ENCODE measurements at places on chromosomes 2 and 18.

DNA sequence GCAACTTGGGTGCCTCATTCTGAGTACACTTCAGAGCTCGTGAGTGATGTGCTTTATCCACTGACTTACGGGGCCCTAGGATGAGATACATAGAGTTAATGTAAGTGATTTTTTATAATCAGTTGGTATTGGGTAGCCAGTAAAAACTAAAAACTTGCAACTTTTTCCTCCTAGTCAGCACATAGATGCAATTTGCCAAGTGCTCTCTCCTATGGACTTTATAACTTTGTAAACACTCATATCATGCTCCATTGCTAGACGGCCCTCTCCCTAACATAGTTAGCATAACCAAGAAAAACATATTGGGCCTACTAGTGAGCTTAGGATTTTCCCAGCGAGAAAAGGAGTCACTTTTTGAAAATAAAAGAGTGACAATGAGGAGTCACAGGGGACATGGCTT, 60.4 kb downstream of the PLB1 start:
- H3K27me3 ChIP-seq, result no peaks in the 10 kb centered on the region
- no peaks in the 10 kb centered on the region for H3K4me1 ChIP-seq
- no peak overlapping the region for H3K27ac ChIP-seq
- H3K36me3 ChIP-seq, result no peaks in the 10 kb centered on the region
- H3K4me3 ChIP-seq, result no peak overlapping the region
- DNase-seq, result no peak

- DNase-seq, result no peak
- no peak overlapping the region for H3K27ac ChIP-seq
- H3K27me3 ChIP-seq, result no peaks in the 10 kb centered on the region
- H3K4me1 ChIP-seq, result no peaks in the 10 kb centered on the region
Observed at GRCh38 chr18:22200611-22201225, 31.3 kb downstream of the GATA6 start.

GRCh38 chr2:204545861-204546735, 823 bp downstream of the PARD3B start:
- no peak for DNase-seq
- H3K27ac ChIP-seq, result peak overlapping the region; percentile 95
- peaks cover 45% of the 10 kb centered on the region for H3K4me1 ChIP-seq
- no peaks in the 10 kb centered on the region for H3K27me3 ChIP-seq
- no peaks in the 10 kb centered on the region for H3K36me3 ChIP-seq

- no peaks in the 10 kb centered on the region for H3K36me3 ChIP-seq
- no peaks in the 10 kb centered on the region for H3K27me3 ChIP-seq
- H3K27ac ChIP-seq, result no peak overlapping the region
- no peak for DNase-seq
Observed at GRCh38 chr2:121019756-121020155, 265.2 kb downstream of the TFCP2L1 start.

DNA sequence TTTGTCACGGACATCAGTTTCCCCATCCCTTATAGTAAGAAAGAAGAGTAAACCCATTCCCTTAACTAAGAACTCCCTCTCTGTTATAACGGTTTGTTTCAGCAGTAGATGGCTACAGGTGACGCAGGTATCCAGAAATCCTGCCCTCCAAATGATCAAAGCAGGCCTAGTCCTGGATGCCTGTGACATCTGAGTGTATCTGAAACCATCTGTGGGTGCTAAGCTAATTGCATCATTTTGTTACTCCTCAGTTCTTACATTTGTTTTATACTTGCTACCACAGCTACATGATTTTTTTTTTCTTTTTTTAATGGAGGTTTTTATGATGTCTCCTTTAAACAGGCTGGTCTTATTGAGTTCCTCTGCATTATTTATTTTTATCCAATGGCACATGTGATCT, 55.1 kb downstream of the AAK1 start:
- no peak overlapping the region for H3K4me3 ChIP-seq
- no peak for DNase-seq
- H3K4me1 ChIP-seq, result no peaks in the 10 kb centered on the region

DNA sequence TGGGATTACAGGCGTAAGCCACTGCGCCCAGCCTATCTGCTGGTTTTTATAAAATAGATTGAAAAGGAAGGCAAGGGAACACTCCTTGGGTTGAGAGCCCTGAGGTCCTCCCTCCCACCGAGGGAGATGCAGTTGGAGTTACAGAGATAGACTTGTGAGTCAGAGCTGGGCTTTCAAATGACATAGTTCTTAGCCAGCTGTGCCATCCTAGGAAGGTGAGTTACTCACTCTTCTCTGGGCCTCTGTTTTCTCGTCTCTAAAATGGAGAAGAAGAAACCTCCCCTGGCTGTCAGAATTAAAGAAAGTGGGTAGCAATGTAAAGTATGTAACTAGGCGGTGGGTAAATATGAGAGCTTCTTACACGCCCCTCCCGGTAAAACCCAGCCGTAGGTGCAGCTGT, 2.4 kb downstream of the LRRFIP1 start:
- DNase-seq, result no peak
- H3K27ac ChIP-seq, result no peak overlapping the region
- no peaks in the 10 kb centered on the region for H3K27me3 ChIP-seq
- H3K4me3 ChIP-seq, result no peak overlapping the region
- peaks cover 5% of the 10 kb centered on the region for H3K36me3 ChIP-seq
- peaks cover 51% of the 10 kb centered on the region for H3K4me1 ChIP-seq

Measured in tibial artery (tissue), 4 donors.